Pericardium fibroblast (primary cell): ENCODE measurements at places on chromosomes 7 and 10. TPM values are rescaled to one million over a fixed set of nuclear protein-coding genes. Genes with fewer than 3 reads are reported as not detected.

Gene SPDYE2B
- total RNA-seq, result not detected in 2 replicates

Gene ZNF37A
- 7.1 and 7.4 TPM in 2 replicates for total RNA-seq

Gene ABCC2
- total RNA-seq, result 0.35 and 0.68 TPM in 2 replicates

Gene FAM25A
- not detected in 2 replicates for total RNA-seq

Gene GJD4
- not detected in 2 replicates for total RNA-seq

Gene SVOPL
- not detected in 2 replicates for total RNA-seq

Gene CLCN1
- total RNA-seq, result not detected in 2 replicates

Gene WDR86
- total RNA-seq, result 2.3 and 7.6 TPM in 2 replicates
